ENCODE measurements at places on chromosomes 7 and 10.

GRCh38 chr7:1999278-1999984, 233.3 kb downstream of the MAD1L1 start:
- no peak for DNase-seq

DNA sequence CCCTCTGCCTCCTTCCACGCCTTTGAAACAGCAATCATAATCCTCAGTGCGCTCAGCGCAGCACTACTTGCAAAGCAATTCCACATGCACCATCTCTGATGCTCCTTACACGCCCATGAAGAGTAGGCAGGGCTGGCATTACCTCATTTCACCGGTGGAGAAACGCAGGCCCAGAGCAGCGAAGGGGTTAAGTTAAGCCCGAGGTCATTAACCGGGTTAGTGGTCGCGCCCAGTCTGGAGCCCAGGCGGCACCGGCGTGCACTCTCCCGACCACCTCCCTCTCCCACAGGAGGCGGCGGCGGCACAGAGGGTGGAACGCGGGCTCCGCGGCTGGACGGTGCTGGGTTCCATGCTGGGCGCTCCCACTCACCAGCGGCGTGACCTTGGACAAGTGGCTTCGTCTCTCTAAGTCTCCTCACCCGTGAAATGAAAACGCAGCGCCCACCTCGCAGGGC, 515 bp downstream of the FASTK start:
- no peak for DNase-seq

GRCh38 chr7:17298840-17299482, 509 bp downstream of the AHR start:
- no peak for DNase-seq

DNA sequence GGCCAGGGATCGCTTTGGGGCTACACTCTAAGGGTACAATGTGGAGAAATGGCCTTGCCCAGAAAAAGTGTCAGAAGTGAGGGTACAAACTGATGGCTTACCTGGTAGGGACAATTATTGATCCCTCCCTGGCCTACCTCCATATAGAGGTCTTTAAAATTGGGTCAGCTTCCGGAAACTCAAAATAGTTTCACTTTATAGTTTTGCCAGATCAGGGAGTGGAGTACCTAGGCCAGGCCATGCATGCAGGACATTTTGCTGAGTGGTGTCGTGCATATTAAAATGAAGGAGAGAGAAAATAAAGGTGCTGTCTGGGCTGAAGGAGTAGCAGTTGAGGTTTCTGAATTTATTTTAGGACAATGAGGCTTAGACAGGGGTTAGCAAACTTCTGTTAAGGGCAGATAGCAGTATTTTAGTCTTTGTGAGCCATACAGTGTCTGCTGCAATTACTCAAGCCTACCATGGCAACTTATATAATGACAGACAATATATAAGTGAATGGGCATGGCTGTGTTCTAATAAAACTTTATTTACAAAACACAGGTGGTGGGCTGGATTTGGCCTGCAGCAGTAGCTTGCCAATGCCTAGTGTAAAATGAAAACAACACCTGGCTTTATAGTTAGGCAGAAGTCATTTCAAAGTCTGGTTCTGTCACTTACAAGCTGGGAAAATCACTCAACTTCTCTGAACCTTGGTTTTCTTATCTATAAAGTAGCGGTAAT, 176.9 kb upstream of the AOAH start:
- DNase-seq, result no peak

GRCh38 chr7:45131891-45132290, 20.4 kb upstream of the TBRG4 start:
- no peak for DNase-seq

DNA sequence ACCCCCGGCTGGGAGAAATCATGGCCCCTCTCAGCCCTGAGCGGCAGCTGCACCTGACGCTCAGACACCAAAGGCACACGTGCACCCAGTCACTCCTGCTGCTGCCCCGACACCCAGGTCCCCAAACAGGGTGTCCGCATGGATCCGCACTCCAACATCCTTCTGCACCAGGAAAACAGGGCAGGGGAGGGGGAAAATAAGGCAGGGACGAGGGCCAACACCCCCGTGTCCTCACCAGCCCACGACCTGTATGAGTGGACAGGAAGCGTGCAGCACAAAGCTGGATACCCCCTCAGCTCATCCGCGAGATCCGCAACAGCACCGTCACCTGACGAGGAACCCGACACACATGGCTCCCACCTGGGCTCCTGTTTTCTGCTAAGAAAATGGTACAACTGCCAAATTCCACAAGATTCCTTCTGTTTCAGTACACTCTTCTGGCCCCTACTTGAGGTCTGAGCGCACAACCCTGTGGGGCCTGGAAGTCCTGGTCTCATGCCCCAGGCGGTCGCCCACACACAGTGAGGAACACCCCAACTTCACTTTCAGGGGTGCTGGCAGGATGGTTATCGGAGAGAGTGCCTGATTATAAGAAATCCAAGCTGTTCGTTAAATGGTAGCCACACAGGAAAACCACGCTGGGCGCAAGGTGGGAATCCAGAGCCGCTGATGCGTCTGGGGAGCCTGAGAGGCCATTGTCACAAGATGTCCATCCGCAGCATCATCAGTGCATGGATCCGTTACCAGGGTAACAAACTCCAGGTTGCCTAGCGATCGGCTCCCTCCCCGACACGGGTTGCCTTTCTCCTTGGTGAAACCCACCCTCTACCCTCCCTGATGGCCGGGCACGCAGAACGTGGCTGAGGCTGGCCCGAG, 63.6 kb downstream of the ZRANB1 start:
- no peak for DNase-seq

GRCh38 chr10:12091421-12091820, 22.7 kb downstream of the DHTKD1 start:
- no peak for DNase-seq

- no peak for DNase-seq
Measured at GRCh38 chr7:151372612-151373265, 31.1 kb downstream of the NUB1 start.

- no peak for DNase-seq
Measured at GRCh38 chr7:76294344-76295024, 8.0 kb upstream of the HSPB1 start.

DNA sequence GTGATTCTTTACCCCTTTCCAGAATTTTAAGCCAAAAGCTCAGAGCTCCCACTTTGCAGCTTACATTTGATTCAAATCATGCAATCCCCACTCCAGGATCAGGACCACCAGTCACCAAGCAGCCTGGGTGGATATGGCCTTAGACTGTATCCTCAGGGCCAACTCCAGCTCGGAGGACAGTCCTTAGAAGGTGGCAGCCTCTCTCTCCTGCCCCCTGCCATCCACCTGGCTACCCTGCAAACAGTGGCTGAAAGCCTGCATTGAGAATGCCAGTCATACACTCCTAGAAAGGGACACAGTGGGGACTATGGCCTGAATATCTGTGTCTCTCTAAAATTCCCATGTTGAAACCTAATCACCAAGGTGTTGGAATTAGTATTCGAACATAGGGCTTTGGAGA, 50.0 kb upstream of the KCNMA1 start:
- no peak for DNase-seq

GRCh38 chr7:26480156-26480555, 188.5 kb downstream of the SNX10 start:
- no peak for DNase-seq

GRCh38 chr7:3021825-3022224, 21.8 kb downstream of the CARD11 start:
- DNase-seq, result no peak

- DNase-seq, result no peak
Measured at GRCh38 chr10:1158066-1158465, 101.9 kb downstream of the WDR37 start.

GRCh38 chr10:59173414-59173813, 3.0 kb upstream of the PHYHIPL start:
- DNase-seq, result no peak

GRCh38 chr10:112434988-112435619, 11.6 kb downstream of the ZDHHC6 start:
- peak; percentile 5 for DNase-seq

DNA sequence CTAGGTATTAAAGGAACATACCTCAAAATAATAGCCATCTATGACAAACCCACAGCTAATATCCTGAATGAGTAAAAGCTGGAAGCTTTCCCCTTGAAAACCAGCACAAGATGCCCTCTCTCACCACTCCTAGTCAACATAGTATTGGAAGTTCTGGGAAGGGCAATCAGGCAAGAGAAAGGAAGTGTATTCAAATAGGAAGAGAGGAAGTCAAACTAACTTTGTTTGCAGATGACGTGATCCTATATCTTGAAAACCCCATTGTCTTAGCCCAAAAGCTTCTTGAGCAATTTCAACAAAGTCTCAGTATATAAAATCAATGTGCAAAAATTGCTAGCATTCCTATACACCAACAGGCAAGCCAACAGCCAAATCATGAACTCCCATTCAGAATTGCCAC, 131.3 kb downstream of the FANK1 start:
- no peak for DNase-seq

DNA sequence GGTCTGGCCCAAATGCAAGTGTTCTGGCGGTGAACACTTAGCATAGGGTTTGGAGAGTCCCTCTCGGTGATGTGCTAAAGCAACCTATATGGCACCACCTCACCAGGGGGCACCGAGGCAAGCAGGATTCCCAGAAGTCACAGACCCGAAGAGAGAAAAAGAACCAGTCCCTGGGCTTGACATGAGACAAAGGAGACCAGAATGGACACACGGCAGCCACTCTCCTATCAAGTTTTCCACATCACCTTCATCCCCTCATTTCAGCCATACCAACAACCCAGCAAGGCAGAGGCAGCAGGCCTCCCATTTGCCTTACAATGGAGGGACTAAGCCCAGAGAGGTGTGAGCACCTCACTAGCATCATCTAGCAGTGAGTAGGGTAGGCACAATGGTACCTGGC, 19.7 kb downstream of the GPRIN2 start:
- no peak for DNase-seq

GRCh38 chr7:44634839-44635591, 28.6 kb downstream of the OGDH start:
- DNase-seq, result no peak

- no peak for DNase-seq
Measured at GRCh38 chr7:135158141-135158655, 10.3 kb downstream of the TMEM140 start.

- DNase-seq, result no peak
Measured at GRCh38 chr7:139854124-139854511, 25.1 kb downstream of the TBXAS1 start.

GRCh38 chr10:103616705-103617601, 123.4 kb downstream of the NEURL1 start:
- DNase-seq, result no peak

- no peak for DNase-seq
Measured at GRCh38 chr10:69829775-69830174, 28.1 kb downstream of the COL13A1 start.

DNA sequence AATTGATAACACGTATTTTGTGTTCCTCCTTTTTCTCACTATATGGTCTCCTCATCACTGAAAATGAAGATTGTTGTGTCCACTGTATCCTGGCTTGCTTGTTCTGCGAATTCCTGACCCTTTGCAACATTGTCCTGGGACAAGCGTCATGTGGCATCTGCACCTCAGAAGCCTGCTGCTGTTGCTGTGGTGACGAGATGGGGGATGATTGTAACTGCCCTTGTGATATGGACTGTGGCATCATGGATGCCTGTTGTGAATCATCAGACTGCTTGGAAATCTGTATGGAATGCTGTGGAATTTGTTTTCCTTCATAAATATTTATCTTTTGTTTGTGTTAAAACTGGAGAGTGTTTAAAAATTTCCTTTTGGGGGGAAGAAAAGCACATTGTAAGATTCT, 93.7 kb downstream of the MDFIC start:
- DNase-seq, result no peak

GRCh38 chr10:49324711-49325110, 25.7 kb downstream of the C10orf71 start:
- DNase-seq, result no peak

GRCh38 chr7:92448205-92448747, 994 bp downstream of the GATAD1 start:
- peak; percentile 69 for DNase-seq

- peak; percentile 26 for DNase-seq
Measured at GRCh38 chr10:69451209-69451783, at the start of gene TSPAN15. TSS of gene TSPAN15 (plus strand) at chr10:69451465. CDS start at chr10:69451595, 130 bp downstream.

DNA sequence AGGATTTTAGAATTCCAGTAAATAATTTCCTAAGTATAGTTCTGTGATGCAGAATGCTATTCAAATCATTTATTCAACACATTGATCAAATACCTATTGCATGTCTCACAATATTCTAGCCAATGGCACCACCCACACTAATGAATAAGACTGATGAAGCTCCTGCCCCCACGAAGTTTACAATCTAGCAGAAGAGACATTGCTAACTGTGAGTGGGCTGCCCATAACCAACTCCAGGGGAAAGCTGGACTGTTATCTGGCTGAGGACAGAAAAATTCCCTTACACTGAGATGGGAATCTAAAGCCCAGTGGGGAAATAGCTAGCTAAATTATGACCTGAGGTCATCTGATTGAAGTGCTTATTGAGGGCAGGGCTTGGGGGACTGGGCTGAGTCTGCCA, 128.8 kb upstream of the LYZL2 start:
- no peak for DNase-seq

DNA sequence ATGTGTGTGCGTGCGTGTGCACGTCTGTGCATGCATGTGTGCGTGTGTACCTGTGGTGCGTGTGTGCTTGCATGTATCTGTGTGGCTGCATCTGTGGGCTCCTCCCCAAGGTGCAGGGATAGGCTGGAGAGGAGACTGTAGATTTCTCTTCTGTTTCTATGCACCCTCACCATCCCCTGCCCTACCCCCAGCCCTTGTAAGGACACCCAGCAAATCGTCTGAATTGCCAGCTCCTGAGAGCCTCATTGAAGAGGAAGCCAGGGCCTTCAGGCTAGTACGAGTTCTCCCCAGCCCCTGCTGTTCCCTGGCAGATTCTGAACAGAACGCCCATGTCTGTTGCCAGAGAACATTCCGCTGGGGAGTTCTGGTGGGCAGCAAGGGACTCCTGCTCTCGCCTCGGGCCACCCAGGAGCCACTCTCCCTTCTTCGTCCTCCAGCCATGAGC, 17.0 kb upstream of the TRIM8 start:
- no peak for DNase-seq

DNA sequence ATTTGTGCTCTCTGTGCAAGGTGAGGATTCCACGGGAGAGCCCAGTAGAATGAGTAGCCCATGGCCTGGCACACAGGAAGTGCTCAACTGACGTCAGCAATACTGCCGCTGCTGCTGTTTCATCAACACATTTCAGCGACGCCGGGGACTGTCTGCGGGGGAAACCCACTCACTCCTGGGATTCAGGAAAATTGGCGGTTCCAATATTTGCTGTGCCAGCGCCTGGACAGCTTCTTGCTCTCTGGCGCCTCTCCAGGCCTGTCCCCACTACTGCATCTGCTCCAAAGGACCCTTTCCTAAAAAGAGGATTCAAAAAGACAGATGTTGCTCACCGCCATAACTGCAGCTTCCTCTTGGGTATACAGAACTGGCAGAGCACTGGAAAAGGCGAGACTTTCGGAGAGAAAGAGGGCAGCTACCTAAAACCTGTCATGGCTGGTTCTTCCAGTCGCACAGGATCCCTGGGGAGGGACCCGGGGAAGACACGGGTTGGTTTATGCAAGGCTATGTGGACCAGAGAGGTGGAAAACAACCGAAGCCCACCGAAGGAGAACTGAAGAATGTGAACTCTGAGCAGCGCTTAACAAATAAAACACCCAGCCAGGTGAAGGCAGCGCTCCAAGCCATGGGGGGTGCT, 39.7 kb upstream of the ENO4 start:
- no peak for DNase-seq

GRCh38 chr10:85961073-85961472, 405.5 kb downstream of the GRID1 start:
- no peak for DNase-seq

GRCh38 chr10:36888925-36889573, 236.3 kb upstream of the ANKRD30A start:
- peak; percentile 27 for DNase-seq
